NCI-H345 (cell line): ENCODE measurements at places on chromosomes 7 and 10.

DNA sequence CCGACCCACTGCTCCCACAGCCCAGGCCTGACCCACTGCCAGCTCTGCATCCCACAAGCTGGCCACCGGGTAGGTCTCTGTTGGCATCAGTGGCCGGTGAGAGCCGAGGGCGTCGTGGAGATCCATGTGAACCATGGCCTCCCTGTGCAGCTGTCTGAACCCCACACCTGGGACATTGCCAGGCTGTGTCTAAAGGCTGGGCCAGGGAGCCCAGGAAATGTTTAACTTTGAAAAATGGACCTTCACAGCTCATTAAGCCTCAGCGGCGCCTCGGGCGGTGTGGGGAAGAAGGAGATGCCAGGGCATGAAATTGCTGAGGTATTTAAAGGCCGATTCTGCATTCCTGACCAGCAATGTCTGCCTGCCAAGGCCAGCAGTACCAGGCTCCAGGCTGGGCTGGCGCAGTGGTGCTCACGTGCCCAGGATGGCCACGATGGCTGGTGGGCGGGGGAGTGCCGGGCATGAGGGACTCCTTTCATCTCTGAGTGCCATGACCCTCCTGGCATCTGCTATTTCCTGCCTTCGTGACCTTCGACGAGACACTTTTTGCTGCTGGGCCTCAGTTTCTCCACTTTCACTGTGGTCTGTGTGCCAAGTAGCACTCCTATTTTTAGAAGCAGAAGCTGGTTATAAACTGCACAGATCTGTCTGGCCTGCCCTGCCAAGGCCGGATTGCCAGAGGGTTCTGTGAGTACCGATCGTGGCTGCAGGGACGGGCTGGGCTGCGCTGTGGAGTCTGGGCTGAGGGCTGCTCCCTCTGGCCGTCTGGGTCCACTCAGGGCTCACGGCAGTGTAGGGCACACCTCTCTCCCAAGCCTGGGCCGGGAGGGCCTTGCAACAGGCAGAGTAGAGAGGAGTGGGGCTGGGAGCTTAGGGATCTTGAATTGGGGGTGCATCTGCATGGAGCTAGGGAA lies 21.8 kb downstream of the ELFN1 start:
- DNase-seq, result no peak

DNA sequence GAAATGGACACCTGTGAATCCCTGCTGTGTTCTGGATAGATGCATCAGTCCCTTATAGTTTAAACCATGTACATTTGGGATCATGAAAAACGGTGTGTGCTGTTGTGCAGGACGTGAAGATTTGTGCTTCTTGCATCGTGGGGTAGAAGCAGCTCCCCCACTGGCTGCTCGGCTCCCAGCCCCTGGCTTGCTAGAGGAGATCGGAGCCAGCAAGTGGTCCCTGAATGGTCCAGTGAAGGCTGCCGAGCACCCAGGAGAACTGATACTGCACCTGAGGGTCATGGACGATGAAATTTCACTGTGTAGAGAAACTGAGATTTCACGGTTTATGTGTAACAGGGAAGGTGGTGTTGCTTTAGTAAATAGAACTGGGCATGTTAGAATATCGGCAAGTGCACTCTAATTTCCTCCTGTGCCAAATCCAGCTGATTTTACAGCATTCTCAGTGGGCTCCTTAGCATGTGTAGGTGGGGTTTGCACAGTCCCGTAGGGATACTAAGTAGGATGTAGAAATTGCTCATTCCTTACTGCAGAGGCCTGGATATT lies 655.1 kb upstream of the FOXK1 start:
- no peak for DNase-seq

GRCh38 chr7:3427957-3428356 lies 126.9 kb downstream of the SDK1 start:
- no peak for DNase-seq

GRCh38 chr7:16051561-16052255 lies 365.2 kb upstream of the MEOX2 start:
- no peak for DNase-seq

DNA sequence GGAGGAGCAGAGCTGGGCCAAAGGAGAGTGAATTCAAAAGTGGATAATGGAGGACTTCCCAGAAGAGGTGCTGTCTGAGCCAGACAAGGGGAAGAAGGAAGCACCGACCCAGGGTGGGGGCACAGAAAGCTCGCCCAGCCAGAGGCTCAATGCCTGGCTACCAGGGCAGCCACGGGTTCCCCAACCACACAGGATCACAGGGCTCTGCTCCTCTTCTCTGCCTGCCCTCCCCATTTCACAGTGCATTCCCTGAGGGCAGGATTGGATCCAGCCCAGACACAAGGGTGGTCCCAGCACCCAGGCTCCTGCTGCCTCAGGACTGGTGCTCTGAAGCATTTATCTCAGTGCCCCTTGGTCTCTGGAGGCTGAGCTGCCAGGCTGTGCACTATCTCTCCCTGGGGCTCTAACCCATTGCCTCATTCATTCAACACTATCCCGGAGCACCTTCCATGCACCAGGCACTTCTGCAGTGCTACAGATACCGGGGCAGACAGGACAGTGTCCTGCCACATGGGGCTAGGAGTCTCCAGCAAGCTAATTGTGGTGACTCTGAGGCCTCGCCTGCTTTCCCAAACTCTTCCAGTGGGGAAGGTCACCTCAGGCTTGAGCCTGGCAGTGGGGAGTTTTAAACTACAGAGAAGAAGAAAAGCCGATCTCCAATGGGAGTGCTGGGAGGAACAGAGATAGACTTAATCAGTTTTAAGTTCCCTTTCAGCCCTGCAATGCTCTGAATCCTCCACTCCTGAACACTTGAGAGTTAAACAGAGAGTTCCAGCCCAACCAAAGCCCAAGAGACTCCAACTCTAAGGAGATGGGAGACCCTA lies 201.8 kb upstream of the ZMIZ1 start:
- no peak for DNase-seq

GRCh38 chr10:85008488-85009184 lies 680.2 kb downstream of the CCSER2 start:
- DNase-seq, result no peak

- no peak for DNase-seq
Measured at GRCh38 chr10:43969506-43969905, 320.8 kb upstream of the ZNF32 start.

GRCh38 chr10:33304423-33305225 lies 29.8 kb downstream of the NRP1 start:
- no peak for DNase-seq

- no peak for DNase-seq
Measured at GRCh38 chr10:48235501-48235900, 39.0 kb downstream of the FRMPD2 start.

DNA sequence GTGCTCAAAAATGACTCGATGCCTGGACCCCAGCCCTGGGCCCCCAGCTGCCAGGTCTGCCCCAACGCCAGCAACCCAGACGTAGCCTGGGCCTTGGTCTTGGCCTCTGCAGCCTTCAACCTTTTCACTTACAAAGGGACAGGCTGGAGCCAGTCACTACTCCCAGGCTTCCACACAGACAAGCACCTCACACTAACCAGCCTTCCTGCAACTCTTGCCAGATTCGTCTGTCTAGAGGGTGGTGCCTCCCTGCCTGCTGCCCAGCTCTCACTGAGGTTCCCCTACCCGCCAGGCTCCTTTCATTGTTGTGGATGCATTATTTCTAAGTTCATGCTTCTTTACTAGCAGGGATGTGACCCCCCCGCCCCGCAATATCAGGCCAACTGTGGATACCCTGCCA lies 56.3 kb downstream of the NUDCD3 start:
- DNase-seq, result no peak

GRCh38 chr10:82609845-82610244 lies 734.9 kb downstream of the NRG3 start:
- DNase-seq, result no peak

DNA sequence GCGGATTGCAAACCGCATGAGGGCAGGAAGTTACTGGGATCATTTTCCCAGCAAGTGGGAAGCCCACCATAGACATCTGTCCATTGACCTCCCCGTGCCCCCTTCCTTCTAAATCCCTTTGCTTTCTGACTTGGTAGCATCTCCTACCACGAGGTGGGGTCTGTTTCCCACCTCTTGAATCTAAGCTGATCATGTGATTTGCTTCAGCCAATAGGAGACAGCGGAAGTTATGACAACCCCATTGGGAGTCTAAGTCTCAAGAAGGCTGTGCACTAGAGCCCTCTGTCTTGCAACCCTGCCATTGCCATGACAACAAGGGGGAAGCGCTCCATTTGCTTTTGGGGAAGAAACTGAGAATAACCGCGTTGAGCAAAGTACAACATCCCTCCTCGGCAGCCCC lies 39.2 kb upstream of the CARD11 start:
- no peak for DNase-seq

- no peak for DNase-seq
Measured at GRCh38 chr10:70277396-70278030, 6.3 kb downstream of the NPFFR1 start.

GRCh38 chr10:27258838-27259812 lies 18.5 kb upstream of the ACBD5 start:
- peak; percentile 5 for DNase-seq

- no peak for DNase-seq
Measured at GRCh38 chr10:108868881-108869280, 1054.4 kb downstream of the XPNPEP1 start.

DNA sequence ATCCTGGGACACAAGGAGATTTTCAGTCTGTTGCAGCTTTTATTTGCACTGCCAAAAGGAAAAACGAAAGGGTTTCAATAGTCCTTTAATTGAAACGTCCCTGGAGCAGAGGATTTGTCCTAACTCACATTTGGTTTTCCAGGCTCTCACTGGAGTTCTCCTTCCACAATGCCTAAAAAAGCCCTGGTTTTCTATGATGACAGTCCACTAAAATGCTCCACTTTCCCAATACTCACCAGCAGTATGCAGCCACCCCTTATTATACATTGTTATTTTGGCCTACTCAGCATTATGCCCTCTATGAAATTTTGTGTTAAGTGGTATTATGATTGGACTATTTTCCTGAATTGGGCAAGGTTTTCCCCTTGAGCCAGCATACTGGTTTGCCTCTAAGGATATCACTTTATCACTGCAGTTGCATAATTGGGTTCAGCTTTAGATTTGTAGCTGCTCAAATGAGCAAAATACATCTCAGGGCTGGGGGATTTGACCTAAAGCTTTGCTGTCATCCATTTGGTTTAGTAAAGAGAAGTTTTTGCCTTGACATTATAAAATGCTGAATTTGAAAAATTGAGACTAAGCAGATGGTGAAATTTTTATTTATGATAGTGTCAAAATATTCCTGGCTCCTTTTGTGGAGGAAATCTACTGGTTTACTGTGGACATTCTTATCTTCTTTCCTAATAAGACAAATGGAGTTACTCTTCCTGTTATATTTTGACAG lies 239.2 kb downstream of the RNLS start:
- DNase-seq, result no peak

GRCh38 chr7:91993976-91994375 lies 53.3 kb downstream of the AKAP9 start:
- no peak for DNase-seq

DNA sequence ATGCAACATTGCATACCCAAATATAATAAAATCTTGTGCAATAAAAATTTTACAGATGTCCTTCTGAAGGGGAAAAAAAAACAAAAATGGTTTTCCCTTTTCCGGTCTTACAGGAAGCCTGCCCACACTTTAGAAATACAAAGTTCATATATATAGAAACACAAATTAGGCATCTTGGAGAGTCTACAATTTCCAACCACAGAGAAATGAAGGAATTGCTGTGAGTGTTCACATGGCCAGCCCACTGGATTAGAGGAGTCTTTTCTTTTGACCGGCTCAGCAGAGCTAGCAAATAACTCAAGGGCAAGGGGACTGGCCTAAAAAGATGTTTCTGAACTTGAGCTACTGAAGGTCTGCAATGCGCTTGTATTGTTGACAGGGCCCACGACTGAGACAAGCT lies 92.4 kb downstream of the GLI3 start:
- no peak for DNase-seq

- no peak for DNase-seq
Measured at GRCh38 chr10:6721480-6721879, 141.4 kb upstream of the PRKCQ start.

DNA sequence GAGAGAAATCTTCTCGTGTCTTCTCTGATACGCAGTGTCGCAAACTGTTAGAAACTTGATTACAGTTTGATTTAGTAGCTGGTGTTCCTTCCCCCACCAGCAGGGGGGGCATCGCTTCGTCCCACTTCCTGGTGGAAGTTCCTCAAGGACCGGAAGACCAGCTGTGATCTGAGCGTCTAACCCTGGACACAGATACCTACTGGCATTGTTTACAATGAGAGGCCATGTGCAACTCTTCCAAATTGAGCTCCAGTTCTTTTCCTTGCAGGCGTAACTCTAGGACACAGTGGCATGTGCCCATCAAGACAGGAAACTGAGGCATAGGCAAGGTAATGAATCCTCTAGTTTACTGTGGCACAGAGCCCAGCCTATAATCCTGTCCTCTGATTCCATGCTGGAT lies 219.0 kb downstream of the CCDC3 start:
- no peak for DNase-seq

GRCh38 chr10:132363376-132363775 lies 31.4 kb downstream of the LRRC27 start:
- DNase-seq, result no peak

DNA sequence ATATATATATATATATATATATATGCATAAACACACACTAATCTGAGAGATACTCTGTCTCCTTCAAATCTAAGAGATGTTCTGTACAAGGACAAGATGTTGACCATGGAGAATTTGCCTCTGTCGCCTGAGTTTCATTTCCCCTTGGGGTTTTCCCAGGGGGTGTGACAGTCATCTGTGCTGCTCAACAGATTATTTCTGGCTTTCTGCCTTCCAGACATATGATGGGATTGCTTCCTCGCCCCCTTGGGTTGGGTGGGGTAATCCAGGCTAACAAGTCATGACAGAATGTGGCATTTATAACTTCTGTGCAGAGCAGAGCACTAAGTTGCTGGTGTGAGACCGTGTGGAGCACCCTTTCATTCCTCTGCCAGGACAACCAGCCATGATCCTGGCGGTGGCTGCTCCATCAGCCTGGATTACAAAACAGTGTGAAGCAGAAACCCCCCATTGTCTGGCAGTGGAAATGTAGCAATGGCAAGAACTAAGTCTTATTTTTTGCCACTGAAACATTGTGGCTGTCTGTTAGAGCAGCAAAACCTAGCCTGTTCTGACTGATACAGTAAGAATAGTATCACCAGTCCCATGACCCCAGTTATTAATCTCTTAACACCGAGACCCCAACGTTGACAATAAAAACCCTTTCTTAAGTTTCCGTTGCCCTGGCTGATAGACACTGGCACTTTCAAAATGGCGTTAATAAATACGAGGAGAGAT lies 13.7 kb upstream of the USP6NL start:
- no peak for DNase-seq
